Right hindlimb (tissue), 1 donor: ENCODE measurements at places on chromosomes 13 and 19.

GRCh38 chr13:97743938-97744337 is 209.5 kb upstream of the IPO5 start:
- DNase-seq, result no peak

DNA sequence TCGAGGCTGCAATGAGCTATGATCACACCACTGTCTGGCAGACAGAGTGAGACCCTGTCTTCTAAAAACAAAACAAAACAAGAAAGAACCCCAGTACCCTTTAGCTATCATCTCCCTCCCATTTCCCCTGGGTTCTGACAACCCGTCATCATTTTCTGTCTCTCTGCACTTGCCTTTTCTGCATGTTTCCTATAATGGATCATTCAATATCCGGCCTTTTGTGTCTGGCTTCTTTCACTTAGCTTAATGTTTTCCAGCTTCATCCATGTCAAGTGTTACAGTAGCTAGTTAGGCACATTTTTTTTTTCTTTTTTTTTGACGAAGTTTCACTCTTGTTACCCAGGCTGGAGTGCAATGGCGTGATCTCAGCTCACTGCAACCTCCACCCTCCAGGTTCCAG is 16.5 kb downstream of the AP2S1 start:
- DNase-seq, result no peak

DNA sequence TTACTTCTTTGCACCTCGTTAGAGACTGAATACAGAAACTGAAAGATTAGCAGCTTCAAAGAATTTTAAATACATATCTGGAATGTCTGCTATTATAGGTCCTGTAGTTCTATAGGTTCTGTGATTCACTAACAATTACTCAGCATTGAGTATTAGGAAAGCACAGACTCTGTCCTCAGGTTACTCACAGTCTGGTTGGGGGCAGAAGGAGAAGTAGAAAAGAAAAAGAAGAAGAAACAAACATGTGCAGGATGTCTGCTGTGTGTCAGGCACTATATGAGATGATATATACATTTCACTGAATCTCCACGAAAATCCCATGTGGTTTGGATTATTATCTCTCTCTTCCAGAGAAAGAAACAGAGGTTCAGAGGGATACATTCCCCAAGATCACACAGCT is 40.1 kb downstream of the SERTM1 start:
- no peak for DNase-seq

DNA sequence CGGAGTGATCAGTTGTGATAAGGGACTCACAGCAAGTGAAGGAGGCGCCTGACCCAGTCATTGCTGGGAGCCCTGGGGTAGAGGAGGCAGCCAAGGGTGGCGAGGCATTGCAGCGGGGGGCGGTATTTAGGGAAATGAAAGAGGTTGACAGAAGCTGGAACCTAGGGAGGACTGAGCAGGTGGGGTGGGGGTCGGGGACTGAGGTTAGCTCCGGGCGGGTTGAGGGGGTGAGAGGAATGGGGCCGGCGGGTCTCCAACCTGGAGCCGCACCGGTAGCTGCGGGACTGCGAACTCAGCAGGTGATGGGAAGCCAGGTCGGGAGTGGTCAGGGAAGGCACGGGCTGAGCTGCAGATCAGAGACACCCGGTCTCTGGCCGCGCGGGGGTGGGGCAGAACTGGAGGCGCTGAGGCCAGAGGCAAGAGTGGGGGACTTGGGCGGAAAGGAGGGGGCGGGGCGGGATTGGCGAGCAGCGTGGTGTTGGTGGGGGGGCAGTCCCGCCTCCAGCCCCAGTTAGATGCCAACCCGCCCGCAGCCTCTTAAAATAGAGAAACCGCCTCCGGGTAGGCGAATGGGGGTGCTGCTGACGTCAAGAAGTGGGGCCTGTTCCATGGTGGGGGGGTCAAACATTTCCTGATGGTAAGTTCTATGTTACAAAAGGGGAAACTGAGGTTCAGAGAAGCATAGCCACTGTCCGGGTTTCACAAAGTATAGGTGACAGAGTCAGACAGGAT is 1.5 kb downstream of the MAST3 start:
- DNase-seq, result no peak

DNA sequence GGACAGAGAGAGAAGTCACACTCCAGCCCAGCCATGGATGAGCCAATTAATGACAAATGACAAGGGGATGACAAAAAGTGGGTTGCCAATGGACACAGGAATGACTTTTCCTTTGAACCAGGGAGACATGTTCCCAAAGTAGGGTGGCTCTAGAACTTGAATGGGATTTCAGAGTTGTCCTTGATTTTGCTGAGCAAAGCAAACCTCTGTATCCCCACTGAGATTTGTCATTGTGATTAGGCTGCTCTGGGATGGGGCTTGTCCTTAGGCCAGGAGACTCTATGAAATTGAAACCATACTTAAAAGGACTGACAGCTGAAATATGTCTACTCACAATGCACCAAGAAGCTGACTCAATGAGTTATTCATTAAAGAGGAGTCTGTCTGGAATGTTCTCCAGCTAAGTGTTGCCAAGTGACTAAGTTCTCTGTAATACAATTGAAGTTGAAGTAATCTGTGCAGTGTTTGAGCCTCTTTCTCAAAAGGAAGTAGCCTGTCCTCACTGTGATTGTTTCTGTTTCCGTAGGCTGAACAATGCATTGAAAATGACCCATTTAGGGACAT is 69.0 kb upstream of the PCDH9 start:
- DNase-seq, result no peak

- DNase-seq, result no peak
Observed at GRCh38 chr13:113187263-113187669, 21.2 kb downstream of the PCID2 start.

DNA sequence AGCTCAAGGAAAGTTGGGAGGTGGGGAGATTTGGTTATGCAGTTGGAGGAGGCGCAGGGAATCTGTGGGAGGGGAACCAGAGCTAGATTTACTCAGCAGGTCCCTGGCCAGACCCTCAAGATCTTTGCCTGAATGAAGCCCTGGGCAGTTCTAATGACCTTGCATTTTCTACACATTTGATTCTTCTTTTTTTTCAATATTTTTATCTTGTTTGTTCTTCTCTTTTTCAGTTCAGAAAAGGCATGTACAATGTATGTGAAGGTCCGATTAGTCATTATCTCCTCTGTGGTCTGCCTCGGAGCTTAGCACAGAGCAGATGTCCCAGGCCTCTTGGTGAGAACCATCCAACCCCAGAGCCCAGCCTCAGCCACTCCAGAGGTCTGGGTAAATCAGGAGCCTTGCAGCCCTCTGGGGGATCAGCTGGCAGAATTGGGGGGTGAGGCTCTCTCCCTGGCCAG is 24.2 kb downstream of the SERP2 start:
- DNase-seq, result no peak

DNA sequence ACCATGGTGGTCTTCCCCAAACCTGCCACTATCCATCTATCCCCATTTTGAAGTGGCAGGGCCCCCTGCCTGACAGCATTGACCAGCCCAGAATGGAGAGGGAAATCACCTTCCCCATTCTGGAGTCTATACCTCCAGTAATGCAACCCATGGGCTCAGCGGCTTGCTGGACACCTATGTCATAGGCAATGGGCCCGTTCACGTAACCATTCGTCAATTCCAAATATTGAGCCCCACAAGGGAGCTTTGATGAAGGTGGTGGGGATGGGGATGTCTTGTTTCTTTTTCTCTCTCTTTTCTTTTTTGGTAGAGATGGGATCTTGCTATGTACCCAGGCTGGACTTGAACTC is 63.1 kb downstream of the AP1M1 start:
- DNase-seq, result no peak

- no peak for DNase-seq
Observed at GRCh38 chr13:50842990-50843256, 569 bp downstream of the DLEU7 start.

DNA sequence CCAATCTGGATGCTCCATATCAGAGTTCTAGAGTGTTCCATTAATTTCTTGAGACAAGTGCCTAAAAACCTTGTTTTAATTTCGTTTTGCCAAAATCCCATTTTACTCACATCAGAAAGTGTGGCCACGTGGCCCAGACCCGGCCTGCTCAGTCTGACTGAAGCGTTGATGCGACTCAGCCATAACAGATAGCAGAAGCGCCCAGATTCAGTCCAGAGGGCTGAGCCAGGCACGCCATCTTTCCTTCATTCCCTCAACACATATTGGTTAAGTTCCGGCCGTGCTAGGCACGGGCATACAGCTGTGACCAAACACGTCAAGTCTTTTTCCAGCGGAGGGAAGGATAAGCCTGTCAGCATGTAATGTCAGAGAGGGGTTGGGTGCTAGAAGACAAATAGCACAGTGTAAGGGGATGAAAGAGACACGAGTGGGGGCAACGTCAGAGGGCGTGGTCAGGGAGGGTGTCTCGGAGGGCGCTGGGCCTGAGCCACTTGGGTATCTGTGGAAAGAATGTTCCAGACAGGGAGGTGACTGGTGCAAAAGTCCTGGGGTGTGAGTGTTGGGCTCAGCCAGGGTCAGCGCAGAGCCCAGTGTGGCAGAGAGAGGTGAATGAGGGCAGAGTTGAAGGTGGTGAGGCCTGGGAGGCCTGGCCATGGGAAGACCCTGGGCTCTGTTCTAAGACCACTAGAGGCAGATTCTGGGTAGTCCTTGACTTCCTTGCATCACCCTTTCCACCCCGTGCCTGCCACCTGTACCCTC is 3.1 kb downstream of the F10 start:
- DNase-seq, result no peak

DNA sequence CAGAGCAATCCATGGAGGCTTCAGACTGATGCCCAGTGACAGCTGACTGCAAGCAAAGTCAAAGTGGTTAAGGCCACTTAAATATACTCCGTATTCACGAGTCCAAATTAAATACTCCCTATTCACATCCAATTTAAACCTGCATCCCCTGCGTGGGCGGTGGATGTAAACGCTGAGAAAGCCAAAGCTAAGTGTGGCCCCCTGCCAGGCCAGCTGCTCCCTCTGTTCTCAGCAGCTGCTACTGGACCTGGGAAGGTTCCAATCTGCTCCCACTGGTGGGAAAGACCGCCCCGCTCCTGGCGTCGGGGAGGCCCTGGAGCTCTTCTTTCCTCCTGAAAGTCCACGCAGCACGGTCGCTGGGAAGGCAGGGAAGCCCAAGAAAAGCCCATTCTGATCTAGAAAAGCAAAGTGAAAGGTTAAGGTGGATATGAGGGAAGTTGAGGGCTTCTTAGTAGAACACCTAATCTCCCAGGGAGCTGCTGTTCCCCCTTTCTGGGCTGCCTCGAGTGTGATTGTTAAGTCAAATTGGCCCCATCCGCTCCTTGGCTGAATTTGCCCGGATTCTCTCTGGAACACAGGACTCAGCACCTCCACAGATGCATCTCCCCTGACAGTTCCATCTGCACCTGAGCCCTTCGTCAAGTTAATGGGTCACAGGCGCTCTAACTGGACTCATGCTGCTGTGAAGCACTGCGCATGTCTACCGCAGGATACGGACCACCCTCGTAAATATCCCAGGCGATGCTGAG is 205.5 kb downstream of the USP12 start:
- DNase-seq, result peak; percentile 90

- no peak for DNase-seq
Observed at GRCh38 chr19:1070931-1071791, 4.2 kb downstream of the ARHGAP45 start.

GRCh38 chr13:20140487-20140886 is 20.4 kb downstream of the GJA3 start:
- no peak for DNase-seq

GRCh38 chr19:11324079-11324661 is 15.3 kb downstream of the RAB3D start:
- DNase-seq, result peak; percentile 77

- DNase-seq, result peak; percentile 58
Observed at GRCh38 chr19:10505583-10506229, 2.5 kb upstream of the KEAP1 start.
